ENCODE measurements at places on chromosomes 12 and 14.

GRCh38 chr14:71749613-71750238 lies 182.5 kb upstream of the RGS6 start:
- DNase-seq = no peak

- no peak for DNase-seq
These were observed 759.1 kb downstream of the GALC start for GRCh38 chr14:87233806-87234384.

- no peak for DNase-seq
These were observed 388.9 kb downstream of the SOX5 start for GRCh38 chr12:23560611-23561010.

- no peak for DNase-seq
These were observed 109.0 kb upstream of the SLC16A7 start for GRCh38 chr12:59486827-59487226.

DNA sequence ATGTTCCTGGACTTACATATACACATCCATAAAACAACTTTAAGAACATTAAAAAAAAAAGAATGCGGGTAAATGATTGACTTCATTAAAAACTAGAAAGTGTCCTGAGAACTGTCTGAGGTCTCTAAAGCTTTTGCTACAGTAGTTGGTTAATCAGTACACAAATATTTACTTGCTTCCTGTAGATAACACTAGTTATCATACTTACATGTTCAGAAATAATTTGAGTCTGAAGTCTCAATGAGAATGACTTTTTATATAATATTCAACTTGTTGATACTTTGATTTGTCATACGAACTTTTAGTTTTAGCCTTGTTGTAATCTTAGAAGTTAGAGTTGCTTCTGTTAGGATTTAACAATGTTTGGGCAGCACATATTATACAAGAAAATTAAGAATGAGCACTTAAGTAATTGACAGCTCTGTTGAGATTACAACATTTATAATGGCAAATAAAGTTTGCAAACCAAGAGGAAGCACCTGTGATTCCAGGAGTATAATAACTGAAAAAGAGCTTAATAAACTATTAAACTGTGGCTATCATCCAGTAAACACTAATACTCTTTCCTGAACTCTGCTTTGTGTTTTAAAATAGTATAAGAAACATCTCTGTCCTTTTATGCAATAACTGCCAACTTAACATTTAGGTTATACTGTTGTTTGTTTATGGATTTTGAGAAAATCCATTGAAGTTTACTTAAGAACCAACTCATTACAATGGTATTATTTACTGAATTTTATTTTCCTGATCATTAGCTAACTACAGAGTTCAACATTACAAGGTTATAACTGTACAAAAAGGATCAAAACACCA lies 131.7 kb downstream of the MIPOL1 start:
- DNase-seq = no peak

Data from GM18507 (cell line).